Forelimb muscle (tissue), 1 donor: ENCODE measurements at places on chromosomes 3 and 15.

GRCh38 chr3:148262980-148263379, 434.7 kb upstream of the AGTR1 start:
- DNase-seq: no peak

DNA sequence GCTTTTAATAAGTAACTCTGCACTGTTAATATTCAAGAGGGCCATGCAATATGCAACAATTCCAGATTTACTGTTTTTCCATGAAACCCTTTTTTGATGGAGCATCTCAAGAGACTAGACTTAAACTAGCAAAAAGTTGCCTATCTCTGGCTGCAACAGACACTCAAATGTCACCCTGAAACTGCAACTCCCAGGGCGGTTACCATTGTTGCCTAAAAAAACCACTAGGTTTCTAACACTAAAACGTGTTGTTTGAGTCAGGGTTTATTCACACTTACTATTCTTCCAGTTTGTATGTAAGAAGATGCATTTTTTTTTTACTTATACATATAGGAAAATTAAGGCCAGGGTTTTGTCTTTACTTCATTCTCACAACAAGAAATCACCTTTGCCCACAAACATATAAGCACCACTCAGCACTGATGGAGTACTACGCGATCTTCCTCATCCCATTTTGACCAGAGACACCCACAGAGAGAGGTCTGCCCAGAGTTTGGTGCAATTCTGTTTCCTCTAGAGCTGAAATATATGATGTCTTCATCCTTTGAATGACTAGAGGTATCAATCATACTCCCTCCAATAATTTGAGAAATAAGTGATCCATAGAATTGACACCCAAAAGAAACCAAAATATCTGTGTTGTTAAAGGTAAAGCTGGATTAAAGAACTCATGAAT, 124.0 kb upstream of the SNTN start:
- no peak for DNase-seq

DNA sequence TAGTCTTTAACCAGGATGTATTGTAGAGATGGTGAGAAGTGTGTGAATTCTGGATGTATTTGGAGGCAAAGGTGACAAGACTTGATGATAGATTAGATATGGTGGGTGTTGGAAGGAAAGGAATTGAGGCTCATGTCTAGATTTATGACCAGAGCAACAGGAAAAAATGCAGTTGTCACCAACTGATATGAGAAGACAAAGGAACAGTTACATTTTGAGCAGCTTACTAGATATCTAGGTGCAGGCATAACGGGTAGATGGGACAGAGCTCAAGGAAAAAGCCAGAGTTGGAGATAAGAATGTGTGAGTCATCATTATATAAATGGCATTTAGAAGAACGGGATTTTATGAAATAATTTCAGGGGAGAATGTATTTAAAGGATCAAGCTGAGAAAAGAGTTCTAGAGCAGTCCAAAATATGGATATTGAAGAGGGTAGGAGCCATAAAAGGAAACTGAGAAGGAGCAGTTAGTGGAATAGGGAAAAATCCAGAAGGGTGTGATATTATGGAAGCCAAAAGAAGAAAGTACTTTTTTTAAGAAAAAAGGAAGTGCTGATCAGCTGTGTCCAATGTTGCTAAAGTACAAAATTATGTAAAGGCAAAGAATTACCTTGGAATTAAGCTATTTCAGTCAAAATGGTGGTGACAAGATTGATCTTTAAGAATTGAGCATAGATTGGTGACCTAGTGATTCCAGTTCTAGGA, 262.5 kb downstream of the CGGBP1 start:
- DNase-seq: no peak

DNA sequence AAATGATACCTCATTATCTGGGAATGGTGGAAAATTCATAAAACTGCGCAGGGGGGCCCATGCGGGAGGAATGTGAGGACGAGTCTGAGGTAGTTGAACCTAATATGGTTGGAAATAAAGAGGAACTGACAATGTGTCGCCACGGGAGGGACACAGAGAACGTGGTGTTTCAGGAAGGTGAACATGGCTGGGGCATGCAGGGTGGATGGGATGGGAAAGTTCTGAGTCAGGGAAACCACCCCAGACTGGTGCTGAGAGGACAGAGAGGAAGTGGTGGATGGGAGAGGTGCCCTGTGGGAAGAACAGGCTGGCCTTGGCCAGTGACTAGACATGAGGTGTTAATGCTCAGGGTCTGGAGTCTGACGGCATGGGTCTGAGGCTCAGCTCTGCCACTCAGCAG, 137.1 kb upstream of the WNT5A start:
- DNase-seq: no peak

DNA sequence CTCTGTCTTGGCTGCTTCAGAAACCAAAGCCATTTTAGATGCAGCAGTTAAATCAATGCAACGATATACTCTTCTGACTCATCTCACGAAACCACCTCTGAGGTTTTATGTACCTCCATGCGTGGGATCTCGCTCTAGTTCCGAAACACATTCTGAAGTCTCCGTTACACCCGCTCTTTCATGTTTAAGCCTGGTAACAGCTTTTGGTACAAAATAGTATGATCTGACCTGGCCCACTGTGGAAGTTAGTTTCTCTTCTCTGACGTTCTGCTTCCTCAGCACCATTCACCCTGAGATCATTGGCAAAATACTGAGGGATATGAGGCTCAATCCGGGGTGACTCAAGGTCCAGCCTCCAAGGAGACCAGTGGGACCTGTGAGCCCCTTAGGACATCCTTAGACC, 121.9 kb downstream of the TMEM266 start:
- DNase-seq: no peak

GRCh38 chr3:187291512-187292132, at the start of gene MASP1:
Gene MASP1, minus strand, starts transcription at chr3:187291737. Its CDS starts 105 bp downstream, at chr3:187291632.
- DNase-seq: no peak

GRCh38 chr3:32630266-32630665, 54.7 kb upstream of the CNOT10 start:
- no peak for DNase-seq

GRCh38 chr15:91447991-91448644, 348.1 kb downstream of the SV2B start:
- DNase-seq: no peak

DNA sequence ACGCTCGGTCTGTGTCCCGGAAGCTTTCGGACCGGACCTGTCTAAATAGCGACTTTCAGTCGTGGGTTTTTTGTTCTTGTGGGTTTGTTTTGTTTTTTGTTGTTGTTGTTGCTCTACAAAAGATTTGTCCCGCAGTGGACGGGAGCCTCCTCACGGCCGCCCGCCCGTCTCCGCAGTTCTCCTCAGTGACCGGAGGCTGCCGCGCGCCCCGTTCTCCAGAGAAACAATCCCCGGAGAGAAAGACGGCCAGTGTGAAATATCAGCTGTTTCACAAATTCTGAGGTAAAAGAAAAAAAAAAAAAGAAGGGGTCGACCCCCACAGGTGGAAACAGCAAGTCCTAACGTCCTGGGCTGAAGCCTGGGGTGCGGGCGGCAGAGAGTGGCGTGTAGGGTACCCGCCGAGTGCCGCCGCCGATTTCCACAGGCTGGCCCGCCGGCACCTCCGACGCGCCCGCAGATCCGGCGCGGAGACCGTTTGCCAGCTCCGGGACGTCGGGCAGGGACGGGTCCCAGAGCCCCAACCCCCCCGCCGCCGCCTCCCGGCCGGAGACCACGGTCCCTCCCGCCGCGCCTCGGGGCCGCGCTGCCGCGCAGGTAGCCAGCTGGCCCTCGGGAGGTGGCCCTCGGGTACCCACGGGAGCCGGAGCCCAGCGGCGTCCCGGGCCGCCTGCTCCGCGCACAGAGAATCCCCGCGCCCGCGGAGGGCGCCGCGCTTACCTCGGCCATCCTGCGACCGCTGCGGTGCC, 478 bp downstream of the BNC1 start:
- DNase-seq: no peak

DNA sequence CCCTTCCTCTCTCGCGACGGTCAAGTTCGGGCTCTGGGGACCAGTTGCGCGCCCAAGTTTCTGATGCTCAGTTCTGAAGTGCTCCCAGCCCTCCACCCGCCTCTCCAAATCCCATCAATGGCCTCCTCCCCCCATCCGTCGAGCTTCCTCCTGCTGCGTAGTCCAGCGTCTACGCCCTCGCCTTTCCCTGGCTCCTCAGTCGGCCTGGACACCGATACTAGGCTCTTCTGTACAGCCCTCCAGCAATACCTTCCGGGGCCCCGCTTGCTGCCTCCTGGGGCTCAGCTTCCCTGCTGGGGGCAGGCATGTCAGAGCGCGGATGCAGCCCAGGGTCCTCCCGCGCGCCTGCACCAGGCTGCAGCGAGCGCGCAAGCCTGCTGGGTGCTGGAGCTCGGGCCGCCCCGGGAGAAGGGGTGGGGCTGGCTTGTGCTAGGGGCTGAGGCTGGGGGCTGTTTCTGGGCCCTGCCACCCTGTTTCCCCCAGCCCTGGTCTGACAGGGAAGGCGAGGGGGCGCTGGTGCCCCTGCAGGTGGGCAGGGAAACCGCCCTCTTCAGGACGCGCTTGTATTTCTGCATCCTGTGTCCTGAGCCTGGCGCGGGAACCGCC, 353.3 kb upstream of the SUCLG2 start:
- no peak for DNase-seq

DNA sequence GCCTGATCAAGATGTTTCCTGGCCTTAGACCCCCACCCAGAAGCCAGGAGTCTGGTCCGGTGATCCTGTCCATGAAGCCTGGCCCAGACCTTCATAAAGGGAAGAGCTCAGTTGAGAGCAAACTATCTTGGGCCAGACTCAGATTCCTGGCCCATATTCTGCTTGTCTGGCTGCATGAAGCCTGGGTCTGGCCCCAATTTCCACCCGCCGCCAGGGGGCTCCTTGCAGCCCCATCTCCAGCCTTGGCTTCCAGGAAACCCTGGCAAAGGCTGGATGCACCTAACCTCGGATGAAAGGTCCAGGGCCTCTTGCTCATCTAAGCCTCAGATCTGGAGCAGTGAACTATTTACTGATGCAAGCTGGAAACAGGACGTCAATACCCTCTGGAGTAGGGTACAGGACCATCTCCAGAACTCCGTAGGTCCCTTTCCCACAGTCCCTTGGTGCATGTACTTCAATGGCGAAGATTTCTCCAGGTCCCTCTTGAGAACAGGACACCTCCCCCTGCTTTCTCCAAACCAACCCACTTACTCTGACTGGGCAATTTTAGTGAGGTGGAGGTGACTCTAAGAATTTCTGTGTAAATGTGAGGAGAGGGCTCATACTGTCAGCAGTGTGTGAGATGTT, 5.6 kb downstream of the FOXL2 start:
- no peak for DNase-seq

DNA sequence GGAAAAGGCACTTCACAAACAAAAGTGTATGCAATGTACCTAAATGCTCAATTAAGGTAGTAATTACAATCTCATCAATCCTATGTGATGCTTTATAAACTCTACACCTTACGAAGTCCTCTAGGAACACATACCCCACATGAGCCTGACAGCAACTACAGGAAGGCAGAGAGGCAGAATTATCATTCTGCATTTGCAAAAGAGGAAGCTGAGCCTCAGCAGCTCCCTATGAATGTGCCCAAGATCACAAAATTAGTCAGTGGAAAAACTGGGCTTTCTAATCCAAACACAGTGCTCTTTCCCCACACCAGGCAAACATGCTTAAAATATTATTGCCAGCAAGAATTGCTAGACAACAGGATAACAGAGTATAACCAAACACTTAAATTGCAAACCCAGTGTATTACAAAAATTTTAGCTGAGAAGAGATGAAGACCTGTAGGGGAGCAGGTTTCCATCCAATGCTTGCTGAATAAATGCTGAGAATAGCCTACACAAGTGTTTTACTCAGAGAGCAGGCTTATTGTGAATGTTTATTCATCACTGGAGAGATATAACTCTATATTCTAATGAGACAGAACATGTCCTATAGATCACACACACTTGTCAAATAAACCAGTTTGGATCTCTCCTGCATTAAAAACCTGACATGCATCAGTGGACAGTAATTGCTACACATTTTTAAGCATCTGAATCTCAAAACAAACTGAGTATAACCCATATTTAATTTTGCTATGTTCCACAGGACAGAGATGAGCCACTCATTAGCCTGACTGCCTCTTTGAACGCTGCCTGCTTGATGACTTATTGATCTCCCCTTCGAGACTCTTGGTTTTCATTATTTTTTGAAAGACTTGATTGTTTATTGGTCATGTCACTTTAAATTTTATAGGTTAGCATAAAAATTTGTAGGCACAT, 62.2 kb downstream of the PLCH1 start:
- no peak for DNase-seq

DNA sequence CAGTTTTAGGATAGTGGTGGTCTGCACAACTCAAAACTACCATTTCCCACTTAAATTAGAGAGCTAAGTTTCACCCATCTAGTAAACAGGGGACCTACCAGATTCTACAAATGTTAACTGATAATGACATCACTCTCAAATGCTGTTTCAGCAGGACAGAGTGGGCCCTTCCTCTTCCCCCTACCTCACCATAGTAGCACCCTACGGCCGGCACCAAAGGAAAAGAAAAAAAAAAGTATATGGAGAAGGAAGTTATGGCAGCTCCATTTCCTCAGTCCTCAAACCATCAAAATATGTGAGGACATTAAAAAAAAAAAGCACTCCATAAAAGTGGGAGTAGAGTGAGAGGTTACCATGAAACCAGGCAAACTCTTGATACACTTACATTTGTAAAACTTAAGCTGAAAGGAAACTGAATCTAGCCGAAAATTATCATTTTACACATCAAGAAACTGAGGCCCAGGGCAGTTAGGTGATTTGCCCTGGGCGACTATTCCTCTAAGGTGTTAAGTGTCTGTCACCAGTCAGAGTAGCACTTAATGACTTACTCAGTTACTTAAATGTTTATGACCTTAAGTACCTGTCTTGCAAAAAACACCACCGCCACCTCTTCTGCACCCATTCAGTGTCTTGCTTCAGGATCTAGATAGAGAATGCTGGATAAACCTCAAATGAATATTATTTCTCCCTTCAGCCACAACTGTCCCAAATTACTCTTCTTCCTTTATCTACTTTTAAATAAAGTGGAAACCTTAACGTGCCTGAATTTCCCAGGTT, 2.7 kb downstream of the MSL2 start:
- no peak for DNase-seq

- DNase-seq: peak; percentile 50
Observed at GRCh38 chr3:195209083-195209846, 61.7 kb downstream of the XXYLT1 start.

DNA sequence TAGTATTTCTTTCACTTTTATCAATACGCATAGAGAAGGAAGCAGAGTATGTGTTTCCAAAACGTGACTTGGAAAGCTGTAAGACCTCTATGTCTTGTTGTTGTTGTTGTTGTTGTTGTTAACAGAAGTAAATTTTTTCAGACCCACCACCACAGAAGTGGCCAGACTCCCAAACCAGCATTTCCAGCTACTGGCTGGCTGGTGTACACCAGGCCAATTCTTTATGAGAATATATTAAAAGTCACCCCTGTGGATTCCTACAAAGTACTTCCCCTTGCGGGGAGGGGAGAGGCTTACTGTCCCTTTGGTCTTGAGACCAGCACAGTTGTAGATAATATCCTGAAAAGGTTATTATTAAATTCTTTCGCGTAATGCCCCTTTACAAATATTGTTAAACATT, 1.6 kb upstream of the FOXP1 start:
- DNase-seq: no peak

GRCh38 chr15:65338366-65338765, 33.9 kb downstream of the RNU5B-1 start:
- no peak for DNase-seq

- DNase-seq: no peak
Observed at GRCh38 chr3:131174752-131175151, 148.1 kb downstream of the NEK11 start.

- no peak for DNase-seq
Observed at GRCh38 chr15:77335298-77335697, 84.6 kb downstream of the PEAK1 start.

- DNase-seq: no peak
Observed at GRCh38 chr3:151067158-151067557, 18.3 kb upstream of the MED12L start.
